ENCODE measurements at places on chromosomes 3 and 15. TPM values are rescaled to one million over a fixed set of nuclear protein-coding genes. Genes with fewer than 3 reads are reported as not detected.

The FEZF2 gene
- not detected for total RNA-seq

The ZNF620 gene
- total RNA-seq, result 2.3 TPM

The ARL6IP5 gene
- 193 TPM for total RNA-seq

The COL6A5 gene
- not detected for total RNA-seq

The DZIP1L gene
- total RNA-seq, result 4.7 TPM

The HYAL2 gene
- 38.9 TPM for total RNA-seq

The NME9 gene
- not detected for total RNA-seq

The ALDH1L1 gene
- total RNA-seq, result 24.3 TPM

DNA sequence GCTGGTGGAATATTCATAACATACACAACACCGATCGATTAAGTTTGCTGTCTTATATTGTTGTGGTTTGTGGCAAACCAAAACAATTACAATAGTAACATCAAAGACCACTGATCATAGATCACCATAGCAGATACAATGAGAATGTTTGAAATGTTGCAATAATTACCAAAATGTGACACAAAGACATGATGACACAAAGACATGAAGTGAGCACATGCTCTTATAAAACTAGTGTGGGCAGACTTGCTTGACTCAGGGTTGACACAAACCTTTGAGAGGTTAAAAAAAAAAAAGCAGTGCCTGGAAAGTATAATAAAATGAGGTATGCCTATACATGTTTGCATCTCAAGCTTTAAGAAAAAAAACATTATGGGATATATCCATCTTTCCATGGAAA, 130.3 kb downstream of the NR1I2 start:
- DNase-seq, result no peak

DNA sequence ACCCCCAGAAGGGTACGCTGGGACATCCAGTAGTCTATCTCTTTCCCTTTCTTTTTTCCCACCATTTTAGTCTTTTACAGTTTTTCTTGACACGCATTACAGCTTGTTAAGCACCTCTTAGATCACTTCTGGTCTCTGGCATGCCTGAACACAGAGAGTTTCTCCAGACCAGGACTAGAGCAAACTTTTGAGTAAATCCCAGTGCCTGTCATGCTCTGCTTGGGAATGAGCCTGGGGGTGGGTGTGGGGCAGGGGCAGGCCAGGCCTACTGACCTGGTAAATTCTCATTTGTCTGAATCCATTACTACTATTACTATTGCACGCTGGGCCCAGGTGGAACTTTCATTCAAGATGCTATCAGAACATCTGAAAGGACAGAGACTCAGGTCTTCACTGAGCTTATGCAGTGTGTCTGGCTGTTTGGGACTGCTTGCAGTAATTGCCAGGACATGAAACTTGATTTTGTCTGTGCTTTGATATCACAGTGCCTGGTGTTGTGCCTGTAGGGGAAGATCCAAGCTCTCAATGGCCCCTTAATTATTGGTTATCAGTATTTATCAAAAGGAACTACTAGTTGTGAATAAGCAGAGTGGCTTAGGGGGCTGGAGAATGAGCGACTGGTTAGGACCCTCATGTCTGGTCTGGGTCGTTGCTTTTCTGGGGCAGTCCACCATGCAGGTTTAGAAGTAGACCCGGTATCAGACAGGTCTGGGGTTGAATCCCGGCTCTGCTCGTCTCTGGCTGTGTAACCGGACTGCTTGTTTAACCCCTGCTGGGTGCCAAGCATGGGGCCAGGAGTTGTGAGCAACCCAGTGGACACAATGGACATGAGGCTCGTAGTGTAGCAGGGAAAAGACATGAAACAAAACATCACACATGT, 196.1 kb upstream of the TLE3 start:
- DNase-seq, result no peak

DNA sequence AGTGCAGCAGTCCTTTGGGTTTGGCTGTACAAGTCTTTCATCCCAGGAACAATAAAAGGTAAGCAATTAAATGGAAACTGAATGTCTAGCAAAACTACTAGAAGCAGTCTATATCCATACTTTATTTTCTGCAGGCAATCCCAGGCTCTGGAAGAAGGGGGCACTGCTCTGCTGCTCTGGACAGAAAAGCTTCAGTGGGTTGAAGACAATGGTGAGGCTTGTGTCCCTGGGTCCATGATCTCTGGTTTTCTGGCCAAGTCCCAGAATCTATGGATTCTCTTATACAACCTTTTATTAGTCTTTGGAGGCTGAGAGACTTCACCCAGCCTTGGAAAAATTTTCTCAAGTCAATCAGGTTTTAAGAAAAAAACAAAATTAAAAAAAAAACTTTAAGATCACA, 35.6 kb downstream of the SCAP start:
- DNase-seq, result no peak

- DNase-seq, result no peak
These were observed 117.7 kb downstream of the GBE1 start for GRCh38 chr3:81643721-81644120.

DNA sequence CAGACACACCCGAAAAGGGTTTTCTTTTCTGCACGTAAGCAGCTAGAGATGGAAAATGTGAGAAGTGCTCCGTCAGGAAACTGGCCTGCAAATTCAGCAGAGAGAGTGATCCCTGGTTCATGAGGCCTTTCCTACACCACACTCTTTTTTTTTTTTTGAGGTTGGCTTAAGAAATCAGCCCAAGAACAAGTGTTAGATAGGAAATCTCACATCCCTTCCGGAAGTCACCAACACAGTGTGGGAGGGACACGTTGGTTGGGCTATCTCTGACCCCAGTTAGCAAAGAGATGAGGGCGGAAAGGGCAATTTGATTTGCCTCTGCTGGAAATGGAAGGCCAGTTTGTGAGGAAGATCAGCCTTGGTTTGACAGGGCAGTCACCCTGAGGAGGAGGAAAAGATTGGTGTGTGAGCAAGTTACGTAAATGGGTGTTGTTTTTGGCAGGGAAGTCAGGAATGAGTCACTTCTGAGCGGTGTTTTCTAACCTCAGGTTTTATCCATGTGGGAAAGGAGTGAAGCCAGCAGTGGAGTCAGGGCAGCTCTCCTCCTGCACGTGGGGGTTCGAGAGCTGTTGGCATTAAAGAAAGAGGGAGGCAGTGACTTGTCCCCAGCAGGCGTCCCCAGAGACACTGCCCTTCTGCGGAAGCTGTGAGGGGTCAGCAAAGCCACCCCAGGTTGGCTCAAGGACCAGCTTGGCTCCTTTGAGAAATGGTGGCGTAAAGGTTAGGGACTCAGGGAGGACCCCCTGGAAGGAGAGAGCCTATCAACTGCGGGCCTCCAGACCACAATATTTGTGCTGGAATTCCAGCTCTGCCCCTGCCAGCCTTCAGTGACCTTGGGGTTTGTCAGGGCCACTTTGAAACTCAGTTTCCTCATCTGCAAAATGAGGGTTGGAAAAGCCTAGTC, 237.6 kb upstream of the BHLHE40 start:
- no peak for DNase-seq

GRCh38 chr3:16476636-16477035, 36.9 kb downstream of the RFTN1 start:
- DNase-seq, result no peak

DNA sequence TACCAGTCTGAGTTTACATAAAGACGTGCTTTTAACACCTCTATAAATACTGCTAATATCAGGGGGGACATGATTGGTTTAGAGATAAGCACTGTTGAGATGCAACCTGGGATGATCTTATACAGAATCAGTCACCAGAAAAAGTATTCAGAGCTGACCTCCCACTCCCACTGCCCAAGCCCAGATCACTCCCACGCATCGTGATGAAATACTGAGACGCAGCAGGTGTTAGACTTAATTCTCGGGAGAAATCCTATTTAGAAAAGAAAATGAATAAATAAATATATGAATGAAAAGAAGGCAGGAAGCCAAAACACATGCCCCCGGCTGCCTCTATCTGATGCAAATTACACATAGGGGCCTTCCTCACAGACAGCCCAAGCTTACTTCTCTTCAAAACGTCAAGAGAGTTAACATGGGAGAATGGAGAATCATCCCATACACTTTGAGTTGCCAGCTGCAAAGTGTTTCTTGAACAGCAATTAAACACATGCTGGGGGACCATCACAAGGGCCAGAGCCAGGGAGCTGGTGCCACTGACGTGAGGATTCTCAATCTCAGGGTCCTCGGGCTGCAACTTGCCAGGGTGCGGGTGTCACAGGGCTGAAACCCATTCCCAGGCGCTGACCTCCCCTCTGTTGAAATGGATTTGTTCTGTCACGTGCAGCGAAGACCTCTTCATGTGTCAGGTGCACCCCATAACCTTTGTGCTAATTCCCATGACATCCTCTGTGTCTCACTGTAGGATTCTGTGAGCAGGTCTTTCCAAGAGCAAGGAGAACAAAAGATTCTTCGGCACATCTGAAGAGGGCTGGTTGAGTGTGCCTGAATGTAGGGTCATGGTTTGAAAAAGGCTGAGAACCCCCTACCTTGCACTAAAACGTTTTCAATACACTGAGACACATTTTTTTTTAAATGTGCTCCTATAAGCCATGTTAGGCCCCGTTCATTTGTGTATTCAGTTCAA, 764.2 kb upstream of the ARRDC4 start:
- no peak for DNase-seq

- DNase-seq, result no peak
These were observed 368.2 kb upstream of the ROPN1 start for GRCh38 chr3:124360155-124360554.

DNA sequence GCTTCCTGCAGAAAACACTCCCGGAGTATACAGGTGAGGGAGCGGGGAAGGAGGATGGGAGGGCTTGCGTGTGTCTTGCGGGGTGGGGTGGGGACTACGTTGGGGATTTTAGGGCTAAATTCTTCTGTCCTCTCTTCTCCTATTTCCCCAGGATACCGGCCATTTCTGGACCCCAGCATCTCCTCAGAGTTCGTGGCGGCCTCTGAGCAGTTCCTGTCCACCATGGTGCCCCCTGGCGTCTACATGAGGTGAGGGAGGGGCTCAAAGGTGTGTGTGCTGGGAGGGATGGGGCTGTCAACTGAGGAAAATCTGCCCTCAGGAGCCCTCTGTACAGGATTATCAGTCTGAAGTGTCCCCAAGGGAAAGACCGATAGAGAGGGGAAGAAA, 6.6 kb downstream of the DUOX1 start:
- DNase-seq, result no peak

- no peak for DNase-seq
These were observed 478.7 kb downstream of the PDCD6IP start for GRCh38 chr3:34277110-34277509.

Measured in left ventricle myocardium inferior (tissue), 1 donor.